ENCODE measurements at places on chromosomes 6 and 20.
A peak's percentile ranks its signal among the peaks of the same experiment; 100 is the strongest.

DNA sequence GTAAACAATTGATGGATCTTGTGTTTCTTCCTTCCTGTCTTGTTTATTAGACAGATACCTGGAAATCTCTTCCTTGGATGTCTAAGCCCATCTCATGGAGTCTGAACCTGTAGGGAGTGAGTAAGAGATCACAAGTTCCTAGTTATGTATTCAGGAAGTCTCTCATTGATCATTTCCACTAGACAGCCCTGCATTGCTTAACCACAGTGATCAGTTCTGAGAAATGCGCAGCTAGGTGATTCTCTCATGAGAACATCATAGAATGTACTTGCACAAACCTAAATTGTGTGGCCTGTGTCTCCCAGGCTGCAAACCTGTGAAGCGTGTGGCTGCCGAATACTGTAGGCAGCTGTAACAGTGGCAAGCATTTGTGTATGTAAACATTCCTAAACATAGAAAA lies 39.1 kb downstream of the FAM120B start:
- no peak for DNase-seq

DNA sequence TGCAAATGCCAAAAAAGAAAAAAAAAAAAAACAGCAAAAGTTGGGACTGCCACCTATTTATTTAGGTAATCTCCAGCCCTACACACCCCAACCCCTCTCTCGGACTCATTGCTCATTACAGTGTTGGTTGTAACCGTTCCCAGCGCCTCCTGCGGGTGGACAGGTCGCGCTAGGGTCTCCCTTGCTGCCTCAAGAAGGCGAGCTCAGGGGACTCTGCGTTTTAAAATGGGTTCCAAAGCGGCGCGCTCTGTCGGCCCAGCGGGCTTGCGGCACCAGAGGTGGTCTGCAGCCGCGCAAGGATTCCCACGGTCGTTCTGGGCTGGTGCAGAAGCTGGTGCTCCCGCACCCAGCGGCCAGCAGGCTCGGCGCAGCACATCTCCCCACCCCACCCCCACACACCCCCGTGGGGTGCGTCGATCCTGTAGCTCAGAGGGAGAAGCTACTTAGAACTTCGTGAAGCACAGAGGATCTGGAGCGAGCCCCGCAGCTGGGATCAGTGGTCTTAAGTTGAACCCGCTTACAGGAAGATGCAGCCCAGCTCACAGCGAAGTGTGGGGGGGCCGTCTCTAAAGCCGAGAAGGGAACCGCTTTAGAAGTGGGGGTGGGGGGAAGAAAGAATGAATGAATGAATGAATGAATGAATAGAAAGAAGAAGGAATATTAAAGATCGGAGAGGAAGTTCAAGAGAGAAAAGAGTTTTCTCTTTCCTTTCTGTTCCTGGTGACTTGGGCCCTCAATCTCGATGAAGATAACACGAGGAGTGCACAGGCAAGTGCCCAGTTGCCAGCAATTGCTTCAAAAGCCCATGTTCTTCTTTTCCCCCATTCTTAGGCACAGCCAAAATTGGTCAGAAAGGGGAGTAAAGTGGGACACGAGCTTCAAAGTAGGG lies 780 bp downstream of the TFAP2A start:
- peak; percentile 57 for DNase-seq

- DNase-seq = no peak
Measured at GRCh38 chr6:169157197-169158148, 96.2 kb downstream of the THBS2 start.

- peak; percentile 23 for DNase-seq
Measured at GRCh38 chr6:54053881-54054391, 57.3 kb upstream of the MLIP start.

GRCh38 chr6:75210885-75211739 lies 5.3 kb upstream of the COL12A1 start:
- peak; percentile 73 for DNase-seq

DNA sequence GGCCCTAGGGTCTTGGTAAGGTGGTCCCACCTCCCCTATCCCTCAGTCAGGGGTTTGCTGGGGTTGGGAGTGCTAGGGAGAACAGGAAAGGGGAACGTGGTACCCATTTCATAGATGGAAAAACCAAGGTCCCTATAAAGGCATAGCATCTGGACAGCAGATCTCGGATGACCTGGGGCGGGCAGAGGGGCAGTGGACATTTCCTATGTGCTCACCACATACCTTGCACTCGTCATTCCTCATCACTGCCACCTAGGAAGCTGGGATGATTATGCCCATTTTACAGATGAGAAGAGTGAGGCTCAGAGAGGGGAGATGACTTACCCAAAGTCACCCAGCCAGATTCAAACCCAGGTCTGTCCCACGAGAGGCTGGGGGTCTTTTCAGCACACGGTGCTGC lies 12.1 kb downstream of the MYLK2 start:
- no peak for DNase-seq

GRCh38 chr20:56621730-56622129 lies 7.4 kb upstream of the TFAP2C start:
- DNase-seq = no peak

- DNase-seq = no peak
Measured at GRCh38 chr6:21947731-21948386, 349.0 kb downstream of the PRL start.

DNA sequence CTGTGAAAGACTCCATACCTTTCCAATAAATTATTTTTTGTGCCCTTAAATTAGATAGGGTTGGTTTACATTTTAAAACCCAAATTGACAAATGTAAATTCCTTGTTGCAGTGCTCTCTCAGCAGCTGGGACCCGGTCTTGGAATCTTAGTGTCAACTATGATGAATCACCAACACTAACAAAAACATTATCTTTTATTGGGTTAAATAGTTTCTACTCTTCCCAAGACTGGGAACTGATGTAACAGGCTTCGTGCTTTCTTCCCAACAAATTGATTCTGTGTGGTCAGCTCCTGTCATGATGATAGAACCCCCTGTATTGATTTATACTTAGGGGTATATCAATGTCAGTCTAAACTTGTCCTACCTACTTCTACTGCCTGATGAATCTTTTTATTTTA lies 23.2 kb upstream of the AHI1 start:
- no peak for DNase-seq

DNA sequence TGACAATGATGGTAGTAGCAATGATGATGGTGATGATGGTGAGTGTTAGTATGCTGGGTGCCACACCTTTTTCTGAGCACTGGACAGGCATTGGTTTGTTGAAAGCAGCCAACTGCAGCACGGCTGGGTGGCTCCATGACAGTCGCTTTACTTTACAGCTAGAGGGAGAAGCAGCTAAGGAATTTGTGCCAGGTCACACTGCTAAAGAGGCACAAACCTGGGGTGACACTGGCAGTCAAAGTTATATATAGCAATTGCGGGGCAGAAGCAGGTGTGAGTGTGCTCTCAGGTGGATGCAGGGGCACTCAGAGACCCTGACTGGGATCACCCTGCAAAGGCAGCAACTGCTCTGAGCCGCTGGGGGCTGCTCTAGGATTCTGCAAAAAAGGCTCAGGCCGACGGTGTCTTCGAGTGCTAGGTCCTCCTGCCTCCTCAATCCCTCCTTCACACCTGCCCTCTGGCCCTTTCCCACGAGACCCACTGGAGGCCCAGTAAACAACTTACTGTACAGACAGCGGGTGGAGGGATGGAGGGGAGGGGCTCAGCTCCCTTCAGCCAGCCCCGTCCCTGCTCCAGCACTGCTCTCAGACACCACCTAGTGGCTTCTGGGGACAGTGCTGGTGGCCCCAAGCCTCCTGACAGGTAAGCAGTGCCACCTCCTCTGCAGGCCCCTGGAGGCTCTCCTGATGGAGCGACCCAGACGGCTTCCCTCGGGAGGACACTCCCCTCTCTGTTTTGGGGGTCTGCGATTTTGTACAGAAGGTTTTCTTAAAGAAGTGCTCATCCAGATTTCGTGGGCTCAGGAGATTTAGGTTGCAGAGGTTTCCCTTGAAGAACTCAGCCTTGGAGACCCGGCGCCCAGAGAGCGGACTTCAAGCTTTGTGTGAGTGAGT lies 4.4 kb upstream of the RPS21 start:
- DNase-seq = peak; percentile 71

DNA sequence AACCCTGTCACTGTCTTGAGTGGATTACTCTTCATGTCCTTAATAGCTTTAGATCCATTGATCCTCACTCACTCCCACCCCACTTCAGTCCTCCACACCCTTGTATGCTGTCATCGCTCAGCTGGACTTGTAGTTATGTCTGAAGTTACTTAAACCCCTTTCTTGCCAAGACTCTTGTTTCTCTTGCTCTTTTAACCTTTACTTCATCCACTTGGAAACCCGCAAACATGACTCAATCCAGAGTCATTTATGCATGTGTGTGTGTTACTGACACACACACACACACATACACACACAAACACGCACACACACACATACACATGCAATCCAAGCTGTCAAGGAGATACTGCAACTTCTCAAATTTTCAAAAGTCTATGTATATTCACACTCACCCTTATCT lies 341.8 kb downstream of the SYNE1 start:
- no peak for DNase-seq

GRCh38 chr20:21339499-21339898 lies 36.4 kb downstream of the XRN2 start:
- DNase-seq = no peak

DNA sequence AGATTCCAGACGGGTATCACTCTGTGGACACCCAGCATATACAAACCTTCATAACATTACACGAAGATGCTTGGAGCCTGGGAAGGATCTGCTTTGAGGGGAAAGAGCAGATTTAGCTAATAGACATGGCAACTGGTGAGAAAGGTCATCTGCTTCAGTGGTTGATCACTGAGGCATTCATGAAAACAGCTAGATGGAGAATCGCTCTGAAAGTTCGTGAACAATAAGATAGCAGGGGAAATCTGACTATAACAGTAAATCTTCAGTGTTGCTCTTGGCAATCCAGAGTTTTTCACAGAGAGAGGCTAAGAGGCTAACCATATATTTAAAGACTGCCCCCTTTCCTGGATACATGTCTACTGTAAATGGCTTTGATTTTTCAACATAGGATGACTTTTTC lies 245.3 kb downstream of the FARS2 start:
- no peak for DNase-seq

- DNase-seq = no peak
Measured at GRCh38 chr6:19839237-19839546, 2.0 kb downstream of the ID4 start.

GRCh38 chr20:63130658-63131577 lies 85.0 kb downstream of the YTHDF1 start:
- DNase-seq = no peak

DNA sequence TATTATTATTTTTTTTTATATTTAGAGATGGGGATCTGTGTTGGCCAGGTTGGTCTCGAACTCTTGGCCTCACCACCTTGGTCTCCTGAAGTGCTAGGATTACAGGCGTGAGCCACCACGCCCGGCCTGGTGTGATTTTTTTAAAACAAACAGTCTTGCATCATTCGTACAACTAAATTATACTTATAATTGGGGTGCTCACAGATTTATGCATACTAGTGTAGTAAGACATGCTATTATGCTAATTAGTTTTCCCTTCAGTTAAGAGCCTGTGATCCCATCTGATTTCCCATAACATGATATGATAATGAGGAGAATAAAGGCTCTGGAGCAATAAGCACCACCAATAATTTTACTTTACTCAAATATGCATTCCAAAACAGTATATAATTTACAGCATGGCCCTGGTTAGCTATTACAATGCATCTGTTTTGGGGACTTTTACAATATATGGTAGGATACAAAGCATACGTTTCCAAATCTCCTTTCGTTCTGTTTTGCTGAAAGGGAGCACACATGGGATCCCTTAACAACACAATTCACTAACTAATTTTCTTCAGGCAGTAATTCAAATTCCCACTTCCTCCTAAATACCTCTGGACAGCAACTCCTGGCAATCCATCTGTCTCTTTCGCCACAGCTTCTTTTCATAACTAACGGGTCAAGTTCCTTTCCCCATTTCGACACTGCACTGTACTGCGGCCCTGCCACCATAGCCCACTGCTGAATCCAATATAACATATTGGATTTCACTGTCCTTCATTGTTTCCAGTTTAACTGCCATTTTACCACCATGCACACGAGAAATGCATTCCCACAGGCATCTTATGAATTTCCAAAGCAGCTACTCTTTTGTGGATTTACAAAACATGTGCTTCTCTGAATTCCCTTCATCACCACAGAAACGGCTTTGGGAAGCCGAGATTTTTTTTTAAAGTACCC lies 1.7 kb downstream of the NUDT3 start:
- peak; percentile 73 for DNase-seq

DNA sequence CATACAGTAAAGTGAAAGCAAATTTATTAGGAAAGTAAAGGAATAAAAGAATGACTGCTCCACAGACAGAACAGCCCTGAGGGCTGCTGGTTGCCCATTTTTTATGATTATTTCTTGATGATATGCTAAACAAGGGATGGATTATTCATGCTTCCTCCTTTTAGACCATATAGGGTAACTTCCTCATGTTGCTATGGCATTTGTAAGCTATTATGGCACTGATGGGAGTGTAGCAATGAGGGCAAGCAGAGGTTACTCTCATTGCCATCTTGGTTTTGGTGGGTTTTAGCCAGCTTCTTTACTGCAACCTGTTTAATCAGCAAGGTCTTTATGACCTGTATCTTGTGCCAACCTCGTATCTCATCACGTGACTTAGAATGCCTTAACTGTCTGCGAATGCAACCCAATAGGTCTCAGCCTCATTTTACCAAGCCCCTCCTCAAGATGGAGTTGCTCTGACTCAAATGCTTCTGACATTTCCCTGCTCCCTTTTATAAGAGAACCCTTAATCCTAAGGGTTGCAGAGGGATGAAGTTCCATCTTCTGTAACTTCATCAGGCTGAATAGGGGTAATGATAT lies 280.1 kb upstream of the RGS17 start:
- DNase-seq = no peak

DNA sequence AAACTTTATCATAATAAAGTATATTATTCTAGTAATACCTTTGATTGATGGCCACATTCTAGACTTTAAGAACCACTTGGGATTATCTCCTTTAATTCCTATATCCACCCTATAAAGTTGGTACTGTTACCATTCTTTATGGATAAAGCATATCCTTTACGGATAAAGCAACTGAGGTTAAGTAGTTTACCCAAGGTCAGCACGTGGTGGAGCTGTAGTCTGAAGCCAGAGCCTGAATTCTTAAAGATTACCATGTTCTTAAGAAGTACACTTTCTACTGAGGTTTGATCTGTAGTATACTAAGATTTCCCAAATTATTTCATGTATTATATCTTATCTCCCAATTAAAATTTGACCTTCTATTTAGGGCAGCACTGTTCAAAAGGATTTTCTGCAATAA lies 3.0 kb upstream of the NCOA7 start:
- peak; percentile 29 for DNase-seq

GRCh38 chr20:58719258-58719657 lies 26.7 kb downstream of the NPEPL1 start:
- no peak for DNase-seq

- DNase-seq = no peak
Measured at GRCh38 chr6:14382678-14383236, 265.2 kb downstream of the CD83 start.

GRCh38 chr6:113381959-113382358 lies 475.2 kb upstream of the MARCKS start:
- no peak for DNase-seq

DNA sequence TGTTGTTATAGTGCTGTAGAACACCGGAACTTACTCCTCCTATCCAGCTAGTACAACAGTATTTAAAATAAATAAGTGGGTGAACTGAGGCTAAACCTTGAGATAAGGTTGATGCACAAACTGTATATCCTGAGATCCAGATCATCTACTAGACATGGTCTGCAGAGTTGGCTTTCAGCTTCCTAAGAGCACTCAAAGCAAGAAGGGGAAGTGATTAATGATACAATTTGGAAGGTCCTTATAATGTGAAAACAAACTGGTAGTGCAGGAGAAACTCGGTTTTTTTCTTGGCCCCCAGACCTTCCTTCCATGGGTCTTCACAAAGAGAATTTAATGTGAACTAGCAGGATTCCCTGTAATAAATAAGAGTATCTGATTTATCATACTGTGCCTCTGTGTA lies 27.4 kb upstream of the RREB1 start:
- DNase-seq = no peak

Data from HAP-1 (cell line).